ENCODE measurements at places on chromosomes 13 and 19.

DNA sequence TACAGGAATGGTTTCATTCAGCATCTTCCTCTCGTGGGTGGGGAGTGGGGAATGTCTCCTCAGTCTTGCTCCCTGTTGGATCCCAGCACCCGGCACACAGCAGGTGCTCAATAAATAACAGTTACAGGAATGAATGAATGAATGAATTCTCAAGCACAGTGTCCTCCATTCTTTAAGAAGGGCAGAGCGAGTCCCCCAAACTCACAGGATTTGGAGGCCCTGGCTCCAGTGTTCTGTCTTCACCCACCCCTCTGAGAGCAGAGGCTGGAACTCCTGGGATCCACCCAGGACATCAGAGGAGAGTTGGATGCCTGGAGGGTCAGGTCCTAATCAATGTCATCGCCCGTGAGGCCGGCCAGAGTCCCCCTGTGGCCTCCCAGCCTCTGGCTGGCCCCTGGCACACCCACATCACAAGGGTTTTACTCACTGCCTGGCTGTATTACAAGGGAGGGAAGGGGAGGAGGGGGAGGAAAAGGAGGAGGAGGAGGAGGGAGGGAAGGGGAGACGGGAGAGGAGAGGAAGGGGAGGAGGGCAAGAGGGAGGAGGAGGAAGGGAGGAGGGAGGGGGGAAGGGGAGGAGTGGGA, 8.7 kb upstream of the CREB3L3 start:
- peak; percentile 23 for DNase-seq

- peak; percentile 92 for DNase-seq
Measured at GRCh38 chr19:18499055-18499775, 22.7 kb downstream of the ELL start.

- no peak for DNase-seq
Measured at GRCh38 chr13:57992416-57992815, 360.9 kb downstream of the PCDH17 start.

DNA sequence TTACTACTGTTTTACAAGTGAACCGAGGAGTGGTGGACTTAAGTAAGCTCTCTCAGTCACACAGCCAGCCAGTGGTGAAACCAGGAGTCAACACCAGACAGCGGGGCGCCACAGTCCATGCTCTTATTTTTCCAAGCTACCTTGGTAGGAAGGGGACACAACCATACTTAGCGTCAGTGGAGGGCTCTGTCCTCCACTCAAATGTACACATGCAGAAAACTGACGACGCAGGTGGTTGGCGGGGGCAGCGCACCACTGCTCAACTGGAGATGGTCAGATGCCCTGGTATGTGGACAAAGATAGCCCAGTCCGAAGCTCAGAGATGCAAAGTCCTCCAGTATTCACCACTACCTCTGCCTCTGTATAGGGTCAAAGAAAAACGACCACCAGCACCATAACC, 1.1 kb downstream of the ZNF667 start:
- no peak for DNase-seq

DNA sequence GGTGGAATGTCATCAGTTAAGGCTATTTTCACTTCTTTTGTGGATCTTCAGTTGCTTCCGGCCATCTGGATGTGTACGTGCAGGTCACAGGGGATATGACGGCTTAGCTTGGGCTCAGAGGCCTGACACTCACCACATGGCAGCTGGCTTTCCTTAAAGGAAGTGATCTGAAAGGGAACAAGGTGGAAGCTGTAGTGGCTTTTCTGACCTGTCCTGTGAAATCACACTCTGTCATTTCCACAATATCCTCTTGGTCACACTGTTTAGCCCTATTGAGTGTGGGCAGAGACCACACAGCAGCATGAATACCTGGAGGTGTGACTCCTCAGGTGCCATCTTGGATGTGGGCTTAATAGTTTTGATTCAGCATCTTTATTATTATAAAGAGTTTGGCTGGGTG, 4.5 kb upstream of the BAX start:
- no peak for DNase-seq

- DNase-seq = no peak
Measured at GRCh38 chr13:25816239-25816638, 235.6 kb downstream of the SHISA2 start.

- no peak for DNase-seq
Measured at GRCh38 chr13:99778500-99778899, 193.1 kb downstream of the ZIC5 start.

- DNase-seq = no peak
Measured at GRCh38 chr19:56189785-56190184, 7.8 kb downstream of the ZSCAN5B start.

GRCh38 chr13:23701186-23701585, 131.0 kb downstream of the TNFRSF19 start:
- DNase-seq = no peak

DNA sequence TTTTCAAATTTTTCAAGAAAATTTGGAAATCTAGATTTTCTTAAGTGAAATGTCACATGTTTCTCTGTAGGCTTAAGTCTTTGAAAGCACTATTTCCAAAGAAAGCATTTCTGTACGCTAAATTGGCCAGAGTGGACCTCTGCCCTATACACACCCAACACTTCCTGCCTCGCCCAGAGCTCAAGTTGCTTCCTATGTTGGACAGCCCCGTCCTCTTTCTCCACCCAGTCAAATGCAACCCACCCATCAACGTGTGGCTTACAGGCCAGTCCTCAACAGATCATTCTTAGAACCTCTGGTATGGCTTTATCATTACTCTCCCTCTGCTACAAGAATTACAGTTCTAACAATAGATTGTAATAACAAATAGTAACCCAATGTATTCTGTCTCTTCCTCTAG, 24.2 kb downstream of the KLF12 start:
- no peak for DNase-seq

DNA sequence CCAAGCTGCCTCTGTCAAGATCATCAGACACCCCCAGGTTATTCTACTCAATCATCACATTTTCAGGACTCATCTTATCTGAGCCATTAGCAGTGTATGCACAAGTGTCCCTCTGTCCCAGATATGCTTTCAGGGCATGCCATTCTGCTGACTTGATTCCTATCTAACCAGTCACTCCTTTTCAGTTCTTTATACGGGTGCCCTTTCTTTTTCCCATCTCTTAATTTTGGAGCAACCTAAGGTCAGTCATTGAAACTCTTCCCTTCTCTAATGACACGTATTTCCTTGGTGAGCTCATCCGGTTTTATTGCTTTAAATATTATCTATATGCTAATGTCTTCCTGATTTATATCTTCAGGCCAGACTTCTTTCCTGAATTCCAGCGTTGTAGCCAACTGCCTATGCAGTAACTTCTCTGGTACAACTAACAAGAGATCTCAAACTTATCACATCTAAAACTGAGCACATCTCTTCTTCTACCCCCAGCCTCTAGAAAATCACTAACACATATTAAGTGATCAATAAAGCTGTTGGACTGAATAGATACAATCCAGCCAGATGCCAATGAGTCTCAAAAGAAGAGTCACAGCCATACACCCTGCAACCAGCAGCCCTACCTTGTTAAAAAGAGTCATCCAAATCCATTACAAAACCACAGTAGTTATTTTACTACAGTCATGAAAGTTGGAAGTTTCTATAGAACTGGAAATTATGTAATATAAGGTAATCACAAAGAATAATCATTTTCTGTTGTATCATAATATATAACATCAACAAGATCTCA, 58.8 kb downstream of the DCLK1 start:
- DNase-seq = no peak

DNA sequence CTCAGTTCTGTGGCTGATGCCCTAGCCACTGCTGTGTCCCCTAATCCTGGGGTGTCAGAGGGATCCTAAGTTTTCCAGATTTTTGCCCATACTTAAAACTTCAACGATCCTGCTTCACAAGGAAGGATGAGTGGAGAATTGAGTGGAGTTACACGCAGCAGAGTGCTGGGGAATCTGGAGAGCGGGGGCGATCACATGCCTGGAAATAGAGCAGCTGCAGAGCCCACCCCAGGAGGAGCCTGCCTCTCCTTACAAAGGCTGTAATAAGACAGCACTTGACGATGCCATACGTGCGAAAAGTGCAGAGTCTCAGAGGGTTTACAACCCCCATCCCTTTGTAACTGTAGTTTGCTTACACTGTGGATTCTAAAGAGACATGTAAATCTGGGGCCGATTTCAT, 40.6 kb downstream of the SUGP2 start:
- no peak for DNase-seq

DNA sequence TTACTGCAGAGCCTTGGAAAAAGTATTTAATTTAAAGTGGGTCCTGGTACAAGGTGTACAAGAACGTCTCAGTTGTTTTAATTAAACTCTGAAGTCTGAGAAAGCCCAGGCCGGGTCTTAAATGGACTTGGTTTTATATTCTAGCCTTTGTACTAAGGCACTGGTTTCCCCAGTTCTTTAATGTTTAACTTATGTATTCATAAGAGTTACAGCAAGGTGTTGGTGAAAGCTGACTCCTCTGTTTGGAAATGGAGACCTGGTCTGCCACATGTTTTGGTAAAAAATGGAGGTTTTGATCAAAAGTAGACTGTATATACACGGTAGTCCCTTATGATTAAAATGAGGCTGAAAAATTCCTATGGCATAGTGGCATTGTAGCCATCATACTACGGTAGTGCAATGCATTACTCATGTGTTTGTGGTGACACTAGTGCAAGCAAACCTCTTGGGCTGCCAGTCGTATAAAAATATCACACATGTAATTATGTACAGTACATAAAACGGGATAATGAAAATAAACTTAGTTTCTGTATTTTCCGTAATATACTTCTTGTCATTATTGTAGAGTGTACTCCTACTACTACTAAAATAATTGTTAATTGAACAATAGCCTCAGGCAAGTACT, 883.4 kb upstream of the SPRY2 start:
- DNase-seq = no peak

DNA sequence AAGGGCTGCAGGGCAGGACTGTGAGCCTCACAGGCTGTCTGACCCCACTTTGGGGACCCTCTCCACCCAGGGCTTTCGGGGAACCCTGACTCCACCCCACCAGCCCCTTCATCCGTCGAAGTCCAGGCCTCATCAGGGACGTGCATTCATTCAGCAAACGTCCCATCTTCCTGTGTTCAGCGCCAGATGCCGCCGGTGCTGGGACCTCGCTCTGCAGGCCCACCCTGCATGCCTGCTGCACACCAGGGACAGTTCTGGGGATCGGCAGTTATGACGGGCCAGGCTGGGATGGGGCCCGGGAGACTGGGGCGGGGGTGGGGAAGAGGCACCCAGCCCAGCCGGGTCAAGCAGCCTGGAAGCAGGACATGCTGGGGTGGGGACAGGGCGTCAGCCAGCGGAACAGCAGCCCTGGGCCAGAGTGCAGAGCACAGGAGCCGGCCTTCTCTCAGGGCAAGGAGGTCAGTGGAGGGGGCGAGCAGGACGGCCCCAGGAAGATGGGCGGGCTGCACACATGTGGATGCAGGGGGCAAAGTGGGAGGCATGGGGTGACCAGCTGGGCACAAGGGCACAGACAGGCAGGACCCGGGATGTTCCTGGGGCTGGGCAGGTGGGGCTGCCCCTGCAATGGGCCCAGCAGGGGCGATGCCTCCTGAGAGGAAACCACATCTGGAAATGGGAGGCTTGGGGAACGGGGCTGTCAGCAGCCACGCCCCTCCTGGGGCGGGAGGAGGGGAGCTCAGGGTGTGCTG, 5.1 kb downstream of the GAMT start:
- DNase-seq = no peak

DNA sequence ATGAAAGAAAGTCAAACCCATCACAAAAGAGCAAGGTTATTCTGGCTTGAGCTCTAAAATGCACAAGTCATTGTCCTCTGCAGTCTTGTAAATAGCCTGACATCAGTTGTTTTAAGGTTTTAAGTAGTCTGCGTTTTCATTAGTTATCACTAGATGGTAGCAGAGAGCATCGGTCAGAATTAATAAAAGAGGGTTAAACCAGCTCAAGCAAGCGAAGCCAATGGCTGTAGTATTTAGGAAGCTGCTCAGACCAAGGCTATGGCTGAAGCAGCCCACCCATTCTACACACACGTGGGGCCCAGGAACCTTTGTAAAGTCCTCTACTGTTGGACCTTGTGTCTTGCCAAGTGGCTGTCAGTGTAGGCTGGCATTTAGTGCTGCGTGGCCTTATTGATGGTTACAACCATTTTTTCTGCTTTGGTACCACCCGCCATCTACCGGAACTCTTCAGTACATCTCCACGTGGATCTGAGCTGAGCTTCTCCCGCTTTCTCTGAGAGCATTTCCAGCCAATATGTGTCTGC, 13.3 kb upstream of the ZNF57 start:
- peak; percentile 62 for DNase-seq

DNA sequence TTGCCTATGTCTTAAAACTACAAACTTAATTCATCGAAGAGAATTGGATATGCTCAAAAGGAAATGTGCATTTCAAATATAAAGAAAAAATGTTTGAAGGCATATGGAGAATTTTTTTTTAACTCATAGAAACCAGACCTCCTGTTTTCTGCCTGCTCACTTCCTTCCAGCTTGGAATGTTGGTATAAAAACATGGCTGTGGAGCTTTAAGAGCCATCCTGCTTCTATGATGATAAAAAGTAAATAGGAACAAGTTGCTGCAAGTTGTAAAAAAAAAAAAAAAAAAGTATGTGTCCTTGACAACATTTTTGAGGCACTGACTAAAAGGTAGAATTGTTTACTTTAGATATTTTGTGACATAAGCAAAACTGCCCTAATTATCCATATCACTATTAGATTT, 1230.7 kb downstream of the PCDH9 start:
- no peak for DNase-seq

- DNase-seq = peak; percentile 25
Measured at GRCh38 chr19:29858000-29858596, 46.3 kb downstream of the CCNE1 start.

- DNase-seq = no peak
Measured at GRCh38 chr13:48457578-48458242, 44.8 kb upstream of the LPAR6 start.

DNA sequence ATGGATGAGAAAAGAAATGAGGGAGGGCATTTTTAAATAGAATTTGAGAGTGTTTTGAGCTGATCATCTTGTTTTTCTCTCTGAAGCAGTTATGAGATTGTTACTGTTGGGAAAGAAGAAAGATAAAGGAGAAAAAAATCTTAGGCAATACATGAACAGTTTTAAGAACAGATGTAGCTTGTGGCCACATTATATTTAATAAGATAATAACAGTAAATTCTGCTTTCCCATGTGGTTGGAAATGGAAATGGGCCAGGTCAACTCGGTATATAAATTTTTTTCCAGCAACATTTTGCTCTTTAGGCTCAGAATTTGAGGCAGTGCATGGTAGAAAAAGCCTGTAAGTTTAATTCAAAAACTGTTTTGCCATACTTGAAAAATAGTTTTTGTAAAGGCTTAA, 118.7 kb downstream of the POSTN start:
- no peak for DNase-seq

GRCh38 chr19:1163934-1164683, 10.0 kb downstream of the SBNO2 start:
- no peak for DNase-seq

DNA sequence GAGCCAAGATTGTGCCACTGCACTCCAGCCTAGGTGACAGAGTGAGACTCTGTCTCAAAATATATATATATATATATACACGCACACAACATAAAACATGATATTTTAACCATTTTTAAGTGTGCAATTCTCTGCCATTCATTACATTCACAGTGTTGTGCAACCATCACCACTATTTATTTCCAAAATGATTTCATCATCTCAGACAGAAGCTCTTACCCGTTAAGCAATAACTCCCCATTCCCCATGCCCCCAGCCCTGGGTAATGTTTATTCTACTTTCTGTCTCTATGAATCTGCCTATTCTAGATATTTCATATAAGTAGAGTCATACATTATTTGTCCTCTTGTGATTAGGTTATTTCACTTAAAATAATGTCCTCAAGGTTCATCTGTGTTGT, 20.3 kb downstream of the WDR88 start:
- peak; percentile 69 for DNase-seq

Data from suppressor macrophage treated with lipopolysaccharide for 4 hours (primary cell).